ENCODE measurements at places on chromosomes 7 and 10.

- no peak for DNase-seq
Measured at GRCh38 chr10:6195376-6195775, 7.4 kb upstream of the PFKFB3 start.

- no peak for DNase-seq
Measured at GRCh38 chr7:99447943-99448342, 9.2 kb downstream of the CPSF4 start.

DNA sequence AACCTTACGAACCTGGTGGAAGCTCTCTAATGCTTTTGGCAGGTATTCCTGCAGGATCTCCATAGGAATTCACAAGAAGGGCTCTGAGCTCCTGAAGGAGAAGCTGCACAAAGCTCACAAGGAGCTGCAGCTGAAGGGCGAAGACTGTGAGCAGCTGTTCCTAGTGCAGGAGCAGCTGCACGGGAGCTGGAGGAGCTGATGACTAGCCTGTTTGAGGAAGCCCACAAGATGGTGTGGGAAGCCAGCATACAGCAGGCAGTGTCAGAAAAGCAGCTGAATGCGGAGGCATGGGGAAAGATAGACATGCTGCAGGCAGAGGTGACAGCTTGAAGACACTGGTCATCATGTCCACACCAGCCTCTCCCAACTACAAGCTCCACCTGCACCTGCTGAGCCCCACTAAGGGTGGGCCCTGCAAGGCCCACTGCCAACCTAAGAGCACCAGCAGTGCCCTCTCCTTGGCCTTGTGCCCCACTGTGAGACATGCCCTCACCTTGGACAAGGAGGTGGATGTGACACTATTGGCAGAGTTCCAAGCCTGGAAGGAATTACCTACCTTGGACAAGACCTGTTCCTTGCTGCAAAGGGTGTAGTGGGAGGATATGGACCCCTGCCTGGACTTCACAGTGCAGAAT, 250.6 kb downstream of the BBS9 start:
- DNase-seq: no peak

GRCh38 chr7:44150466-44150832, 9.3 kb upstream of the MYL7 start:
- DNase-seq: no peak

DNA sequence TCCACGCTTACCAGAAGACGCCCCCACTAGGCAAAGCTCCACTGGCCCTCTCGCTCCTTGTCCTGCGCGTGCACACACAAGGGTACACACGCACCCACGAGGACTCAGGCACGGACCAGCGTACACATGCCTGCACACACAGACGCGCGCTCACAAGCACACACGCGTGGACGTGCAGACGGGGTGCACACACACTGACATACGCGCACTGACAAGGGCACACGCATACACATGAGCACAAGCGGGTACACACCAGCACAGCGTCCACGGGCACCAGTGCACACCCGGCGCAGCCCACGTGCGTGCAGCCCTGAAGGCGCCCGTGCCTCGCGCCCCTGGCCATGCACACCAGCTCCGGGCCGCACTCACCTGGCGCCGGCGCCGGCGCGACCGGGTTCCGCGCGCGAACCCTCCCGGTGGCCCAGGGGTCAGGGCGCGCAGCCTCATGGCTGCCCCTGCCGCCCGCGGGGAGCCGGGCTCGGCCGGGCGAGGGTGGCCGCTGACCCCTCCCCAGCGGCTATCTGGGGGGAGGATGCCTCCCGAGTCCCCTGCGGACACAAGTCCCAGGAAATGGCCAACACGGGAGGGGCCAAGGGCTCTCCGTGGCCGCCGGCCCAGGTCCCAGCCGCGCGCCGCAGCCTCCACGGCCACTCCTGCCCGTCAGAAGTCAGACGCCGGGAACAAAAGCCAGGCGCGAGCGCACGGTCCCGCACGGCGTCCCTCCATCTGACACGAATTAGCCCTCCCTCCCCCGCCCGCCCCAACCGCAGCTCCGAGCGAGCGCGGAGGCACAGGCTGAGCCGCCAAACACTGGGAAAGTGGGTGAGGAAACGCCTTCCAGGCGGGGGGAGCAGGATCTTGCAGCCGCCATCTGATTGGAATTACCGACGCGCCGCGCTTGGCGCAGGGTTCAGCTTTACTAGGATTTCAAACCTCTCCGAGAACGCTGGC, 45.0 kb downstream of the TNS3 start:
- DNase-seq: no peak

DNA sequence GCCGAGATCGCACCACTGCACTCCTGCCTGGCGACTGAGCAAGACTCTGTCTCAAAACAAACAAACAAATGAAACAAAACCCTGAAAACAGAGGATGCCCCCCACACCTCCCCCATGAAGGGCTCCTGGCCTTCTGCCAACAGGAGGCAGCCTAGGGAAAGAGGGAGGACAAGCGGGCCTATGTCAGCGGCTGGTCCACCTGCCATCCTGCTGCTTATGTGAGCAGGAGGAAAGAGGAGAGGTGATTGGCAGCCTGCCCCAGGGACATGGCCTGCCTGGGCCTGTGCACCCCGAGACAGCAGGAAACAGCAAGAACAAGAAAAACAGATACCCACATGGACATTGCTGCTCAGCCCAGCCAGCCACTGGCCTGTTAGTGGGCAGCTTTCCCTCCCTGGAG, 9.1 kb upstream of the ZNF316 start:
- DNase-seq: no peak

- no peak for DNase-seq
Measured at GRCh38 chr7:12303062-12303461, 92.0 kb downstream of the TMEM106B start.

DNA sequence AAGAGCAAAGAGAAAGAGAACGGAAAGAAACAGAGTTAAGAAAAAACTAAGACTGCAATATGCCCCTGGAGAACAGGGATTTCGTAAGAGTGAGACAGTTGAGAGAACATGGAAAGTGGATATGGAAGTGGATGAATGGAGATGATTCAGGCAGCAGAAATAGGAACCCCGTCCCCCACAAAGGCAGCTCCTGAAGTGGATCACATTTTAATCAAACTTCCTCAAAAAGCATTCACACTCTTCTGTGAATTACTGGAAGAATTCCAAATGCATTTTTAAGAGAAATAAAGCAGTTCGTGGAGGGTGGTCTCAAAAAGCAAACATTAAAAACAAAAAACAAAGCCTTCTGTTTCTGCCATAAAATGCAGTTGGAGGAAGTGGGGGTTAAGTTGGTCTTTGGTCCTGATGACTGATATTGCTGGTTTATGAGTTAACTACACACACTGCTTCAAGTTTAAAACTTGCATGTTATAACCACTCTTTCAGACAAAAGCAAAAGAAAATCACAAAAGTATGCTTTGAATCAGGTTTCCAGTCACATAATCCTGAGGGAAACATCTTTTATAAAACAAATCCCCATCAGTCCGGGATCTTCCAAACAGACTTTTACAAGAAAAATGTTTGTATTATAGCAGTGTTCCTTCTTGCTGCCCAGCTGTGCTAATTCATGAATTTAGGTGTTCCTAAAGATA, 214.3 kb downstream of the FANK1 start:
- no peak for DNase-seq

DNA sequence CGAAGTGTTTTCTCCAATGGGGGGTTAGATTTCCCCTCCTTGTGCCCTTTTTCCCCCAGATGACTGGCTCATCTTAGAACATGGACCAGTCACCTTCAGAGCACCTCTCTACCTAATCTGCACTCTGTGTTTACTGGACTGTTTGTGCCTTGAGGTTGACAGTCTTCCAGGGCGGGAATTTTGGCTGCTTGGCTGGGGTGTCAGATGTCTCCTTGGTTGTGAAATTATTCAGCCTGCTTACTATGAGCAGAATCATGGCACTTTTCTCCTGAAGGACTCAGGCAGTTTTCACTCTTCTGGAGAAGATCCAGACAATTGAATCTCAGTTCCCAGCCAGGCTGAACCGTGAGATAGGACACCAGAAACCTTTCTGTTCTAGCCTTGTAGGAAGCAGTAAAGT, 60.3 kb upstream of the NFKB2 start:
- DNase-seq: no peak

- DNase-seq: no peak
Measured at GRCh38 chr7:137254766-137255165, 88.8 kb downstream of the PTN start.

DNA sequence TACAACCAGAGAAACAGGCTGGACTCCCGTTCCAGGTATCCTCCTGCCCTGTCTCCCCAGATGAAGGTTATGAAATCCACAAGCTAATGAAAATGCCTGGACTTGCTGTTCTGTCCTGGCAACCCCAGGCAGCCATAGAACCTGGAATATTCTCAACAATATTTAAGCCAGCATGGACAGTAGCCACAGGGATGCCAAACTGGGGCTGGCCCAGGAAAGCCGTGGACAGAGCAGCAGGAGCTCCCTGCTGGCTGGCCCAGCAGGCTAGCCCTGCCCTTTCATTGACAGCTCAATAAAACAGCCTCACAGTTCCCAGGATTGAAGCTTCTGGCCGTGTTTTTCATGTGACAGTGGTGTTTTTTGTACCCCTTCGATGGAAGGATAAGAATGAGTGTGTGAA, 230.6 kb downstream of the BMPER start:
- DNase-seq: no peak

DNA sequence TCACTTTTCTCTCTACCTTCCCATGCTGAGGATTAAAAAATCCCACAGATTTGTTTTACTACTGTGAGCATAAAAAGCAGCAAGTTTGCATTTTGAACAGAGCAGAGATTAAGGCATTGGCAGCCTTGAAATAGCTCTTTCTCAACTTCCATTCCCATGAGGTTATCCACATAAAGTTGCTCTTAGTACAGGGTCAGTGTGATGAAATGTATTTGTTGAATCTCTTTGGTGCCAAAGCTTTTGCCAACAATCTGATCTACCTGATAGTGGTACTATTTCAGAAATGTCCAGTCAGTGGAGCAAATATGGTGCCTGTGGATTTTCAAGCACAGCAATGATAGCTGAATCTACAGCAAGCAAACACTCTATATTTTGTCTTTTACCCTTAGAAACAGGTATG, 254.8 kb downstream of the INHBA start:
- DNase-seq: no peak

- DNase-seq: no peak
Measured at GRCh38 chr10:287026-287709, 151.9 kb downstream of the ZMYND11 start.

DNA sequence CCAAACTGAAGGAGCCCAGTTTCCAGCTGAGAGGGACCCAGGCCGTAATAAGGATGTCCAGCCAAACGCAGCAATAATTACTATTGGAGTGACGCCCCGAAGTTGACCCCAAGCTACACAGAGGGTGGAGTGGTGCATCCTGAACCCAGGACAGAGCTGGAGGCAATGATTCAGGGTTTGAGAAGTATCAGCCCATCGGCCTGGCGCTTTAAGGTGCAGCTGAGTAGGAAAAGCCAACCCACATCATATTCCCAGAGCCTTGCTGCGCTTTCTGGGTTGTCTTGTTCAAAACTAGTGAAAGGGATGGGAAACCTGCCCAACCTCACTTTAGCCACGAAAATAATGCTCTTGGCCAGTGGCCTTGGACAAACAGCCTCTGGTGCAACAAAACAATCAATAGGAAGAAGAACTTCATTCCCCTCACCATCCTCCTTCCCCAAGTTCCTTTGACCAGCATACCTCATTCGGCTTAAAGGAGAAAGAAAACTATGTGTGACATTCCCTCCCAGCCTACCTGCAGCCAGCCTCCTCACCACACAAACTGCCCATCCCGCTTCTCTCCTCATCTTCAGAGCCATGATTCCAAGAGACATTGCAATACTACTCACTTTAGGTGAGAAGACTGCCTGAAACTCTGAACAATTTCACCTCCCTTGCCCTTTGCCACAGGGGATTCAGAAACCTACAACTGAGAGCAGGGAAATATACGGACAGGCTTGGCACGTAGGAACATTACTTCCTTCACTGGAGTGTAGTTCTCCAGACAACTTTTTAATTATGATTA, 217.2 kb upstream of the MKLN1 start:
- DNase-seq: no peak

GRCh38 chr10:30600005-30600404, 29.5 kb downstream of the LYZL2 start:
- no peak for DNase-seq

GRCh38 chr7:149770728-149771636, 2.4 kb downstream of the ZNF467 start:
- DNase-seq: no peak

DNA sequence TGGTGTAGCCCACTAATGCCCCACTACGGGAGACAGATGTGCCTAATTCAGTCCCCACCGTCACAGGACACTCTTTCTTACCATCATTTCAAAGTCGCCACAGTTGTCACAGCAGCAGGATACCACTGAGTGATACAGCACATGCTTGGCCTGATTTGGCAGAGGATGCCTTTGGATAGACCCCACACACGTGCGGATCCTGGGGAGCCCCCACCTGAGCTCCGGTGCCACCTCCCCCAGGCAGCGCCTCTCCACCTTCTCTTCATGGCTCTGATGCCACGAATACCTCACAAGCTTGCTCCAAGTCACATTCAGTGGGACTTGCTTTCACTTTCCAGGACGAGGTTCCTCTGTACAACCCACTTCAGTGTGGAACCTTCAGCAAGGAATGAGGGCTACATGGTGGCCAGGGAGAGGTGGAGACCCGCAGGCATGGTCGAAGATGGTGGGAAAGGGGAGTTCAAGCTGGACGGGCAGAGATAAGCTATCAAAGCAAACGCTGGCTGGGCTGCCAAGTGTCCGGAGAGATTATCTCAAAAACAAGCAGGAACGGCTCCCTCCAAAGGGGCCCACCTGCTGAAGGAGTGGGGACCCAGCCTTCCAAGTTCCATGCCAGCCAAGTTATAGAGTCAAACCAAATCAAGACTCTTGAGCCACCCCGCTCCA, 107.4 kb downstream of the ZRANB1 start:
- no peak for DNase-seq

- no peak for DNase-seq
Measured at GRCh38 chr7:2825559-2826227, 18.4 kb downstream of the GNA12 start.

DNA sequence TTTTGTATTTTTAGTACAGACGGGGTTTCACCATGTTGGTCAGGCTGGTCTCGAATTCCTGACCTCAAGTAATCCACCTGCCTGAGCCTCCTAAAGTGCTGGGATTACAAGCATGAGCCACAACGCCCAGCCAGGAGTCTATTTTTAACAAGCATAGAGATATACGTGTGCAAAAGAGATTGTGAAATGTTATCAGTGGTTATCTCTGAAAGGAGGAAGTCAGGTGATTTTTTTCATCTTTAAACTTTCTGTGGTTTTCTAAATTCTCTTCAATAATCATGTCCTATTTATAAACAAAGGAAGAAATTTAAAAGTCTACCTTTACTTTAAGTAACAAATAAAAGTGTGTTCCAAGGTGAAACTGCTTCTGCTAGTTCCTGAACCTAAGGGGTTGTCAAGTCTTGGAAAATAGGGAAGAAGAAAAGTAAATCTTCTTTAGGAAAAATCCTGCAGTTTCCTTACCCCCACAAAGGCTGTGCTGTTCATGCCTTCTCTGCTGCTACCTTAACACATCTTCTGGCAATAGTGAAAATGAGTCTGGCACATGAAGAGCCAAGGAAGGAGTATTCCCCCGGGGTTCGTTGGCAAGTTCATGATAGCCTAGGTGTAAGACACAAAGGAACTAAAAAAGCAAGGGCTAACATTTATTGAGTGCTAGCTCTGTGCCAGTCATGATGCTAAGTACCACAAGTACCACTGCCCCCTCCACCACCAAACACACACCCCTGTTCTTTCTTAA, 51.1 kb downstream of the CYP26A1 start:
- DNase-seq: no peak

Measured in NCI-H446 (cell line).